ENCODE measurements at places on chromosomes 5 and 9.

DNA sequence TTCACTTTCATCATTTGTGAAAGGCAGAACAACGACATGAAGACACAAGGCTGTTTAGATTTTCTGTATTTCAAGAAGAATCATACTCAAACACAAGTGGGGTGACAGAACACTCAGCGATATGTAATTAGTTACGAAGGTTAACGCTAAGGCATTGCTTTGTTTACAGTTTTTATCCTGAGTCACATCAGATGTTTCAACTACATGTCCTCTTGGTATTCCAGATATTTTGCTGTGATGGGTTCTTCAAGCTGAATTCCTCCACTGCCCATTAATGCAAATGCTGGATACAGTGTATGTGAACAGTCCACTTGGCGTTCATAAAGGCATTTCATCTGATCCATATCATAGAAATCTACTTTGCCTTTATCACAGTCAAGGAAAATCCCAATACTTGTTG, 43.4 kb downstream of the TRIM36 start:
- DNase-seq, result no peak

DNA sequence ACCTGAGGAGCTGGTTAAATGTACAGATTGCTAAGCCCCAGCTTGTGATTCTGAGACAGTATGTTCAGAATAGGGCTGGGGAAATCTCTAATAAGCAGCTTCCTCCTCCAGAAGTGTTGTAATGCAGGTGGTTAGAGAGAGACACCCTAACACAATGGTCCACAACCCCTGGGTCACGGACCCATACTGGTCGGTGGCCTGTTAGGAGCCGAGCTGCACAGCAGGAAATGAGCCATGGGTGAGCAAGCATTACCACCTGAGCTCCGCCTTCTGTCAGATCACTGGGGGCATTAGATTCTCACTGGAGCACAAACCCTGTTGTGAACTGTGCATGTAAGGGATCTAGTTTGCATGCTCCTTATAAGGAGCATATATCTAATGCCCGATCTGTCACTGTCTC, 61.8 kb downstream of the SLC36A1 start:
- no peak for DNase-seq

- DNase-seq, result no peak
These were observed 3.9 kb upstream of the SLC6A3 start for GRCh38 chr5:1449081-1449630.

DNA sequence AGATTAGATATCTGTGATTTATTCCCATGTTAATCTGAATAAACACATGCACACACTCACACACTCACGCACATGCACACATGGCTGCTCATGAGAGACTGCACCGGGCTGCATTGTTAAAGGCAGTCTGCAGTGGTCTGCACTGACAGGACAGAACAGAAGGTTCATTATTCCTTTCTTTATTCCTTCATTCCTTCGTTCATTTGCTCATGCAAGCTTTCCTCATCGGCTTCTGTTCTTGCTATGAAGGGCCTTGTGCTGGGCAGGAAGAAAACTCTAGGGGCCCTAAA, 41.4 kb upstream of the FSTL4 start:
- no peak for DNase-seq

DNA sequence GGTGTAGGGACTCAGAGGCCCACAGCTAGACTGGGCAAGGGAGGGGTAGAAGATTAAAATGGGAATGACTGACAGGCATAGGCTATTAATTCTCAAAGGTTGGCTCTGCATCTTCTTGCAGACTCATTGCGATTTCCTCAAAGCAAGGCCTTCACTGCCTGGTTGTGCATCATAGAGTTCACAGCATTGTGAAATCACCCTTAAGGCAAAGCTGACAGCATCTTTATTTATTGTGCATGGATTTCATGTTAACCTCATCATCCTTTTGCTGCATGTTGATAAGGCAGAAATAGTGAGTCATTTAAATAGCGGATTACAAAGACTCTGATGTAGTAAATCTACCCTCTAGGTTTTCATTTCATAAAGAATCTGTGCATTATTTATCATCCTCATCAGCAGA, 13.6 kb upstream of the PALM2AKAP2 start:
- no peak for DNase-seq

- DNase-seq, result peak; percentile 94
These were observed 44.5 kb downstream of the SPRY4 start for GRCh38 chr5:142280066-142281007.

DNA sequence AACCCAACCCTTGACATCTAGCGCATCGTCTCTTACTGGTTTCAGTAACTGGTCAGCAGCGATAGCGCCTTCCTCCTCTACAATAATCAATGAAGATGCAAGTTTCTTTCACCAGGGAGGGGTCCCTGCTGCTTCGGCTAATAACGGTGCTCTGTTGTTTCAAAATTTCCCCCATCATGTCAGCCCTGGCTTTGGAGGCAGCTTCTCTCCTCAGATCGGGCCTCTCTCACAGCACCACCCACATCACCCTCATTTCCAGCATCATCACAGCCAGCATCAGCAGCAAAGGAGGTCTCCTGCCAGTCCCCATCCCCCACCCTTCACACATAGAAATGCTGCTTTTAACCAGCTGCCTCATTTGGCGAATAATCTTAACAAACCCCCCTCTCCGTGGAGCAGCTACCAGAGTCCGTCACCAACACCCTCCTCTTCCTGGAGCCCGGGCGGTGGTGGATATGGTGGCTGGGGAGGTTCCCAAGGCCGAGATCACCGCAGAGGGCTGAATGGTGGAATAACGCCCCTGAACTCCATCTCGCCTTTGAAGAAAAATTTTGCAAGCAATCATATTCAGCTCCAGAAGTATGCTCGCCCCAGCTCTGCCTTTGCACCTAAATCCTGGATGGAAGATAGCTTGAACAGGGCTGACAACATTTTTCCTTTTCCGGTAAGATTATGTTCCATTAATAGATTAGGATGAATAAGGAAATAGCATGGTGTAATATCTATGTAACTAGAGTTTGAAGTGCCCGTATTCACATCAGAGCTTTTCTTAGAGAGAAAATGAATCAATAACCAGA, 2.2 kb downstream of the CPEB4 start:
- DNase-seq, result peak; percentile 59

GRCh38 chr5:138354387-138354786, 1.9 kb downstream of the KDM3B start:
- DNase-seq, result no peak

- DNase-seq, result no peak
These were observed 658.4 kb downstream of the TLR4 start for GRCh38 chr9:118362596-118362995.

DNA sequence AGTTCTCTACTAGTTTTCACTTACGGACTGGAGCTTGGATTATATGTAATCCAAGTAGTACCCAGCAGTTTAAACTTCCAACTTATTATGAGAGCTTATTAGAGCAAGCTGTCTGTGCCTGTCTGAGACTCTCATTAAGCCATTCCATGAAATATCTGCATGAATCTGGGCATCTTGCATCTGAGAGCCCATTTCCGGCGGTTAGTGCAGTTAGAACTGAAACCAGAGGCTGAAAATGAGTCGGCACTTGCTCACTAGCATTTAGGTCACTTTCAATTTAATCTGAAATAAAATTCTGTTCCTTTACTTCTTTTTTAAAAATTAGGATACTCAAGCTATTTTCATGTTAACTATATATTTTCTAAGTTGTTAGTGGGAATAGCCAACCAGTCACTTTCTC, 102.2 kb downstream of the MEGF10 start:
- no peak for DNase-seq

- DNase-seq, result no peak
These were observed 179.7 kb downstream of the HSD17B3 start for GRCh38 chr9:96122282-96122681.

DNA sequence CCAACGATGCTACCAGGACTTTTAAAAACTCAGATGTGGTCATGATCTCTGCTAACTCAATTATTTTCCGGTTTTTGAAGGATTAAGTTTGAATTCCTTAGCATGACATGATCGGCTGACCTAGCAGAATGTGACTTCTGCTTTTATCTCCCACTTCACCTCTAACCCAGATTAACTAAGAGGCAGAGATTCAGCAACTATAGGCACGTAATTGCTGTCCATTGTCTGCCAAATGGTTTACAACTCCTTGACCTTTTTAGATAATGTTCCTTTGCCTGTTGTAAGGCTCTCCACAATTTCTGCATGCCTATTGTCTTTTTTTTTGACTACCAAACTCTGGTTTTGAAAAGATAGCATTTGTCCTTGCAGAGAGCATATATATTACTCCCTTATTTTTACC, 268.2 kb downstream of the BRINP1 start:
- no peak for DNase-seq

GRCh38 chr9:18623221-18624079, 149.5 kb downstream of the ADAMTSL1 start:
- no peak for DNase-seq

GRCh38 chr5:32379421-32379820, 65.1 kb downstream of the ZFR start:
- no peak for DNase-seq

- no peak for DNase-seq
These were observed 103.9 kb downstream of the LHFPL2 start for GRCh38 chr5:78544561-78545201.

DNA sequence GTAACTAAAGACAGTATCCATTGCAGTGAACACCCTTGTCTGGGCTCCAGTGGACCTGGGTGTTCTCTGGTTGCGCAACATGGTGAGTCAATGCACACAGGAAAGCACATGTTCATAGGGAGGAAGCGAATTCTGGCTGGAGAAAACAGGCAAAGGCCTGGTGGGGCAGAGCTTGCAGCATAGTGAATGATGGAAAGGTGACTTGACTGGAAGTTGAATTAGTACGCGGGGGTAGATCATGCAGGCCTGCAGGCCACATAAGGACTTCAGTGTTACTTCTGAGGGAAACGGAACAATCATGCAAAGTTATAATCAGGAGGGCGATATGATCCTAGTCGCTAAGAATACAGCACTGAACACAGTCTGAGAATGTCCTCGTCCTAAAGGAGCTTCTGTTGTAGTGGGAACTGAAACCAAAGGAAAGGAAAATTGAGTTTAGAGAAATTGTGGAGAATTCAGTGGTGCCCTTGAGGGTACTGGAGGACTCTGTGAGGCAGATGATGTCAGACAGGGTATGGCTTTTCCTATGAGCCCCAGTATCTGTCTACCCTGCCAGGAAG, 71.9 kb upstream of the RANBP3L start:
- DNase-seq, result peak; percentile 76
